ENCODE measurements at places on chromosomes 4 and X.

DNA sequence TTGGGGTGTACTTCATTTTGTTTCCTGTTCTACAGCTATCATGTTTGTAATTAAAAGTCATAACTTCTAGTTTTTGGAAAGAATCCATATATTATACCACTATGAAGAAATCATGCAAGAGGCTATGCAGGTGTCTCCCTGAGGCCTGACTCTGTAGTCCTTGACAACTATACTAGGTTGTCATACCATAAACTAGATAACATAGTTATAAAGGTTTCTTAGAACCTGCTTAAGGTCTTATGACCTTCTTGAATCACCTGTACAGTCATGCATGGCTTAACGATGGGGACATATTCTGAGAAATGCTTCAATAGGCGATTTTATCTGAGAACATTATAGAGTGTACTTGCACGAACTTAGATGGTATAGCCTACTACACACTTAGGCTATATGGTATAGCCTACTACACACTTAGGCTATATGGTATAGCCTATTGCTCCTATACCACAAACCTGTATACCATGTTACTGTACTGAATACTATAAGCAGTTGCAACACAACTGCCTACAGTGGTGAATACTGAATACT lies 3.3 kb downstream of the PWWP3B start:
- no peak for DNase-seq

DNA sequence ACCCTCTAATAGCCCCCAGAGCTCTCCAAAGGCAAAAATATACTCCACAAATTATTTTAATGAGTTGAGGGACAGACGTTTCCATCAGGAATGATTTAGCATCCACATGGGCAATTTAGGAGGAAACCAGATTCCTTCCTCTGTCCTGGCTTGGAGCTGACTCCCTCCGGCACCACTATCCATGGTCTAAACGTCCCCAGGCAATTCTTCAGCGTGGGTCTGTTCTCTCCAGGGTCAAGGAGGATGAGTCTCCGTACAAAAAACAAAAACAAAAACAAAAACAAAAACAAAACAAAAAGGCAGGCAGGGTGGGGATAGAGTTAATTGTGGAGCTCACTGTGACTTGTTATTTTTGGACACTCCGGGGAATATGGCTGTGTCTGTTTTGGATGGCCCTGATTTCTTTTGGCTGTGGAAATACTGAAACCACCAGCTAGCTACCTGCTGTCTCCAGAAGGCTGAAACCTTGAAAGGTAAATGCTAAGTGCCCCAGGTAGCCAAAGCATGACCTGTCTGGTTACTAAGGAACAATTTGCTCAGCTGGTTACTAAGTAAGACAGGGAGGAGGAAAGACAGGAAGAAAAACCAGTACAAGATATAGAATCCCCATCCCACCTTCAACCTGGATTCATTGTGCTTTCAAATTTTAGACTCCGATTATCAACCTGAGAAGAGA lies 419.1 kb upstream of the LCORL start:
- DNase-seq: no peak

DNA sequence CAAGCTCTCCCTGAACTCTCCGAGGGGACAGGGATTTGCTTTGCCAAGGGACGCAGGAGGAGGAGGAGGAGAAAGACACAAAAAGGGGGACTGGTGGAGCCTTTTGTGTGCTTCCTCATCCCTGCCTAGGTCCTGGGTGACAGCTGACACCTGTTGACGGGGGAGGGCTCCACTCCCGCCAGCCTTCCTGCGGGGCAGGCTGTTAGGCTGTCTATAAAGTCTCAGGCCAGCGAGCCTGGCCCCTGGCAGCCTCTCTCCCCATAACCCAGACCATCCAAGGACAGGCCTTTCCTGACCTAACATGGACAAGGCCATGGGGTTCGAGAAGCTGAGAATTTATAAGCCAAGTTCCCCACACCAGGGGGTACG lies 832 bp upstream of the EVC2 start:
- DNase-seq: no peak

- DNase-seq: no peak
These were observed 41.0 kb downstream of the MTNR1A start for GRCh38 chr4:186514271-186514950.

- peak; percentile 86 for DNase-seq
These were observed 44.8 kb downstream of the SMS start for GRCh38 chrX:21985332-21985777.

- no peak for DNase-seq
These were observed 112.7 kb downstream of the ASMT start for GRCh38 chrX:1727531-1728027.

GRCh38 chr4:159101988-159102621 lies 774 bp upstream of the RAPGEF2 start:
- no peak for DNase-seq

DNA sequence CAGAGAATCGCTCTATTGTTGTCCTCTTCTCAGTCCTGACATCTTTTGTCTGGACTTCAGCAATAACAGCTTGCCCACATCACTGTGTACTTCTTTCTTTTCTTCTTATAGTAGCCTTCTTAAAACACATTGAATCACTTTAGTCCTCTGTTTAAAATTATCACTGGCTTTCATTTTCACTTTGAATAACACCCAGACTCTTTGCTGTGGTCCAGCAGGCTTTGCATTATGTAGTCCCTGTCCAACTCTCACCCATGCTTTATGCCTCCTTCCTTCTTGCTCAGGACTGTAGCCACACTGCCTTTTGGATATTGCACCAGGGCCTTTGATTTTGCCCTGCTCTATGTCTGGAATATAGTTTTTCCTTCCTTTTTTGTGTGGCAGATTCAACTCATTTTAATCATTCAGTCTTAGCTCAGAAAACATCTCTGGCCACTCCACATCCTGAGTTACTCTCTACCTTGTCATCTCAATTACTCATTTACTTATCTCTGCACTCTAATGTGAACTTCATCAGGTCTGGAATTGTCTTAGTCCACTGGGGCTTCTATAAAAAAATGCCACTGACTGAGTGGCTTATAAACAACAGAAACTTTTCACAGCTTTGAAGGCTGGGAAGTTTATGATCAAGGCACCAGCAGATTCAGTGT lies 168.2 kb downstream of the C4orf33 start:
- no peak for DNase-seq

DNA sequence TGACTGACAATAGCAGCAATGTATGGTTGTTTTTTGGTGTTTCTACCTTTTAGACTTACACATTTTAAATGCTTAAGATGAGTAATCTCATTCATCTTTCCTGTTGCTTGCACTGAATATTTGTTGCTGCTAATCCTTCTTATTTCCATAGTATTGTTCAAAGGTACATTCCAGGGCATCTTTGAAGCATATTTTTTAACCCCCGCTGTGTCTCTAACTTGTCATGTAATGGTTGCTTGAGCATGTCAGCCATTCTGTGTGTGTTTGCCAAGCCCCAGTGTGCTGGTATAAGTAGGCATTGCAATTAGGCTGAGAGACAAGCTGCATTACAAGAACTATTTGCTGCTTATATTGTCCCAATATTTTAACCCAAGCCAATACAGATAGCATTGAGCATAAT lies 87.9 kb downstream of the IL1RAPL1 start:
- no peak for DNase-seq

DNA sequence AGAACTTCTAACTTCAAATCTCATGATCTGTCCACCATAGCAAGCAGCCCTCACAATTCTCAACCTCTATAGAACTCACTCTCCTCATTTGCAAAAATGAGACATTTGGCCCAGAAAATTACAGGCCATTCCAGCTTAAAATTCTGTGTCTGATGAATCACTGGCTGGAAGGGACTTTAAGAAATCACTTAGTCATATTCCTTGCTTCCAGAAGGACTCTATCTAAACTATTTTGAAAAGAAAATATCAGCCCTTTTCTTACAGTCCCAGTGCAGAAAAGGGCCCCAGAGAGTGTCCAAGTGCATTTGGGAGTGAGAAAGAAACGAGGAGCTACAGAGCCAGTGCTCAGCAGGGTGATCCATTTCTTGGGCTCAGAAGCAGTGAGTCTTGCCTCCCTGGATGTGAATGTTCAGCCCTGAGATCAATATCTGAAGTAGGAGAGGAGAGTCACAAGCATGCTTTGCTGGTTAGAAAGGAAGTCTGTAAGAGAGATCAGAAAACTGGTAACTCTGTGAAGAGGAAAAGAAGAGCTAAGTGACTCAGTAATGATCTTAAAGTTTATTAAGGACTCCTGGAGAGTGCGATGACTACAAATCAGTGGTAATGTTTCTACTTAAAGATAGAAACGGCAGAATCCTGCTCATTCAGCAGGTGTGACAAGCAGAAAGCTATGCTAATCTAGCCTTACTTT lies 139.8 kb downstream of the PALLD start:
- DNase-seq: peak; percentile 93

DNA sequence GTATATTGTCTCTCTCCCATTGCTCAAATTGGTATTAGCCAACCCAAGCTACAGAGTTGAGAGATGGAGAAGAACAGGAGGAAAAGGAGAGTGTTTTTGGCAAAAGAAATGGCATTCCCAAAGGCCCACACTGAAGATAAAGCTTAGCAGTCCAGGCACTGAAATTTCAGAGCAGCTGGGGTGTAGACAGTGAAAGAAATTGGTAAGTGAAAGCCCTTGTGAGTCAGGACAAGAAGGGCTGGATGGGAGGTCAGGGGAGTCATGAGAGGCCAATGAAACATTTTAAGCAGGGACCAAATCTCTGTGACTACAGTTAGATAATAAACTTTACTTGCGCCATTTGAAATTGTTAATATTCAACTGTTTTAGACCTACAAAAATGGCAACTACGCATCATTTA lies 177.7 kb downstream of the ADAMTS3 start:
- DNase-seq: peak; percentile 60

DNA sequence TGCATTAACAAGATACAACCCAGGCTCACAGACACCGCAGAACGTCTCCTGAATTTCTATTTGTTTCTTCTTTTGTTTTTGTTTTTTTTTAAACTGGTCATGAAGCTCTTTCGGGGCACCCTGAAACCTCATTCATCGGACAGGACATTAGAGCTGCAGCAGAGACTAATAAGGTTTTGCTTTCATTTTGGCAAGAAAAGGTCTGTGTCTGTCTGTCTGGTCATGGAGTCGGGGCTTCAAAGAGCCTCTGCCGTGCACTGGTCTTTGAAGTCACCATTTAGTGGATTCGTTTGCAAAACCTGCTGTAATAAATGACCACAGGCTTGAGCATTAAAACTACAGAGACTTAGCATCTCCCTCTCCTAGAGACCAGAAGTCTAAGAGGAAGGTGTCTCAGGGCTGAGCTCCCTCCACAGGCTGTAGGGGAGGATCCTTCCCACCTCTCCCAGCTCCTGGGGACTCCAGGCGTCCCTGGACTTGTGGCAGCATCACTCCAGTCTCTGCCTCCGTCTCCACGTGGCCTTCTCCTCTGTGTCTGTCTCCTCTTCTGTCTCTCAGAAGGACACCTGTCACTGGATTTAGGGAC lies 247.5 kb downstream of the CRLF2 start:
- no peak for DNase-seq

- DNase-seq: no peak
These were observed 62.9 kb downstream of the IQCM start for GRCh38 chr4:149752729-149753128.

DNA sequence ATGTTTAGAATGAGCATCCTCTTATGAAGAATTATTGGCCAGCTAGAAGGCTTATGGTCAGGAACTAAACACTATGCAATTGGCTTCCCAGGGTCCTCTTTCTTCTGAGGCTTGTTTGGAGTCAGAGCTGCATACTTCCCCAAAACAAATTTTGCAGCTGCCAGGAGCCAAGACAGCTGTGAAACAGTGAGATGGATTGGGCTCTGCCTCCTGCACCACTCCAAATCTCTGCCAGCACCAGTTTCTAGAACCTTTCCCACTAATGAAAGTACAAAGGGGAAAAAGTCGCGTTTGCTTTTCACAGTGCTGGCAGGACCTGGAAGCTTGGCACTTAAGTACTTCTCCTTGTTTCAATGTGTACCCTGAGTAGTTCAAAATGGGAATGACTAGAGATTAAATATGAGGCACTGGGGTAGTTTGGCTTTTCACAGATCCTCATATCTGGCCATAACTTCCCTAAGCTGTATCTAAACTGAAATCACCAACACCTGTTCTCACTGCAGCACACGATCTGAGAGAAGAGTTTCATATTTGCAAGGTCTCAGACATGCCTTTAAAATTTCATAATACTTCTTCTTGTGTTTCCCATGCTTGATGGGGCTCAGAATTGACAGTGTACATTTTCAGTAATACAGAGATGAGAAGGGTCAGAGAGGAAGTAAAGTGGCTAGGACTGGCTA lies 20.7 kb upstream of the AR start:
- no peak for DNase-seq

DNA sequence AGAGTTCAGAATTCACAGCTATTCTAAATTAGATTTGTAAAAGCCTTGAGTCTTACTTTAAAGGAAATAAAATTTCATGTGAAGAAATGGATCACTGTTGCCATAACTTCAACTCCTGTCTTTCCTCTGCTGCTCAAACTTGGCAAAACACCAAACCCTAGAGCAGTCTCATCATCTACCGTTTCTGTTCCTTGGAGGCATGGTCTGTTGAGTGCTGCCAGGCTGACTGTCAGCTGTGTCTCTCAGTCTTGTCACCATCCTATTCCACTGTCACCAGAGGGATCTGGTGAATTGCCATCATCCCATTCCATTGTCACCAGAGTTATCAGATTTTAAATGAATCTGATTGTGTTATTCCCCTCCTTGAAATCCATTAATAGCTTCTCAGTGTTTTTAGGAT lies 55.6 kb downstream of the STIM2 start:
- peak; percentile 14 for DNase-seq

- DNase-seq: peak; percentile 65
These were observed 201.0 kb downstream of the SPRY1 start for GRCh38 chr4:123597586-123597985.

DNA sequence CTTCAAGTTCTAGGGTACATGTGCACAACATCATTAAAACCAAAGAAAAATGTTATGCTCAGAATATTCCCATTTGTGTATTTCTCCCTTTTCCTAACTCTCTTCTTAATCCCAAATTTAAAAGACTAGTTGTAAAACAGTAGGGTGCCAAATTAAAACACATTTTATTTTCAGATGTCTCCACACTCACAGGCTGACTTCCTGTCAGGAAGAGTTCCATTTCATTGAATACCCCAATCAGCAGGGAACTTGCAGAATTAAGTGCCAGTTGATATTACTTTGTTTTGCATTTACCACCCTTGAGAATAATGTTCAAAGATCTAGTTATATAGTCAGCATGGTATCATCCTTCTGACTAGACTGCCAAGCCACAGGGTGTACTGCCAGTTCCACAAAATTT lies 207.9 kb downstream of the MAB21L2 start:
- no peak for DNase-seq

GRCh38 chr4:1091561-1091995 lies 21.8 kb downstream of the RNF212 start:
- no peak for DNase-seq

- no peak for DNase-seq
These were observed 156.4 kb downstream of the AMELX start for GRCh38 chrX:11449613-11450012.

GRCh38 chrX:69067841-69068240 lies 97.4 kb downstream of the PJA1 start:
- no peak for DNase-seq

- no peak for DNase-seq
These were observed 12.8 kb upstream of the FAT1 start for GRCh38 chr4:186736466-186736865.

DNA sequence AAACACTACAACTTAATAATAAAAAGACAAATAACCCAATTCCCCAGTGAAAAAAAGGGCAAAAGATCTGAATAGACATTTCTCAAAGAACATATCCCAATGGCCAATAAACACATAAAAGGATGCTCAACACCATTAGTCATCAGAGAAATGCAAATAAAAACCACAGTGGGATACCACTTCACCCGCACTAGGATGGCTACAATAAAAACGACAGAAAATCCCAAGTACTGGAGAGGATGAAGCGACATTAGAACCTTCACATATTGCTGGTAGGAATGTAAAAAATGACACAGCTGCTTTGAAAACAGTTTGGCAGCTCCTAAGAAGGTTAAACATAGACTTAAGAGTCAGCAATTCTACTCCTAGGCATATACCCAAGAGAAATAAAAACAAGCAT lies 140.6 kb upstream of the ARX start:
- no peak for DNase-seq
